Activated CD4-positive, alpha-beta memory T cell treated with anti-CD3 and anti-CD28 coated beads, Interleukin-2, amount 10 ng/mL, durations not matched to agents 7 days and 5 days (primary cell): ENCODE measurements at places on chromosomes 11 and 22.

- no peak for DNase-seq
Observed at GRCh38 chr11:32033067-32033466, 57.8 kb upstream of the RCN1 start.

DNA sequence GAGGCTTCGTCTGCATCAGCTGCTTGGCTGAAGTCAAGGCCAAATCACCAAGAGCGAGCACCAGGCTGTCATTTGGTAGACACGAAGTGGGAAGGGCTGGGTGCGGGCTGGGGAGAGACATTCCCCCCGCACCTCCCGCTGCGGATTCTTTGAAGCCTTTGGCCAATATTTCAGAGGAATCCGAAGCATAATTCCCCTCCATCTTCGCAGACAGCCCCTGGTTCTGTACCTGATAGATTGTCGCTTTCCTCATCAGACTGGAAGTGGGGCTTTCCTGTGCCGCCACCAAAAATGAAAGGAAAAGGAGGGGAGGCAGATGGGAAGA lies 15.3 kb downstream of the BLID start:
- no peak for DNase-seq

DNA sequence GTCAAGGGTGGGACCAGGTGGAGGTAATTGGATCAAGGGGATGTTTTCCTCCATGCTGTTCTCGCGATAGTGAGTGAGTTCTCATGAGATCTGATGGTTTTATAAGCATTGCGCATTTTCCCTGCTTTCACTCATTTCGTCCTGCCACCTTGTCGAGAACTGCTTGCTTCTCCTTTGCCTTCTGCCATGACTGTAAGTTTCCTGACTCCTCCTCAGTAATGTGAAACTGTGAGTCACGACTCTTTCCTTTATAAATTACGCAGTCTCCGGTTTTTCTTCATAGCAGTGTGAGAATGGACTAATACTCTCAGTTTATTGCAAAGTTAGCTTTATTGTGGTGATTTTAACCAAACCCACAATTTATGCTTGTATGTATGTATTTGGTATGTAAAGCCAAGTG lies 878.5 kb upstream of the ANO3 start:
- no peak for DNase-seq

GRCh38 chr11:2268729-2269600 lies 1.4 kb downstream of the ASCL2 start:
- peak; percentile 62 for DNase-seq

- DNase-seq = no peak
Observed at GRCh38 chr11:8408151-8408941, 144.7 kb upstream of the LMO1 start.

GRCh38 chr11:102289592-102289991 lies 27.7 kb upstream of the BIRC3 start:
- DNase-seq = no peak

- DNase-seq = no peak
Observed at GRCh38 chr11:102793677-102794290, 4.2 kb downstream of the MMP1 start.

DNA sequence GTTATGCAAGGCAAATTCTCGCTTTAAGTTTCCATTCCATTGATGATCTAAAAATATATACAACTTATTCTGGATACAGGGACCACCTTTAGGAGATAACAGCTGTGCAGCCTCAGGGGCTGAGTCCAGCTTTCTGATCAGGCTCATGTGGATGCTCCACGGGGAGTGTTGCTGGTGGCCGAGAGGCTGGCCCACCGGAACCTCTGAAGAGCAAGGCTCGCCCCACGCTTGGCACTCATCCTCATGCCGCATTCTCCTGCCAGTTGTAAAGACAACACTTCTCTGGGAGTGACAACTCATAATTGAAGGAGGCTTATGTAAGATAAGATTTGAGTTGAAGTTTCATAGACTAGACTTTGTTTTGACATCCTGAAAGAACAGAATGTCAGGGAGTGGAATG lies 123.5 kb downstream of the MPPED1 start:
- no peak for DNase-seq

DNA sequence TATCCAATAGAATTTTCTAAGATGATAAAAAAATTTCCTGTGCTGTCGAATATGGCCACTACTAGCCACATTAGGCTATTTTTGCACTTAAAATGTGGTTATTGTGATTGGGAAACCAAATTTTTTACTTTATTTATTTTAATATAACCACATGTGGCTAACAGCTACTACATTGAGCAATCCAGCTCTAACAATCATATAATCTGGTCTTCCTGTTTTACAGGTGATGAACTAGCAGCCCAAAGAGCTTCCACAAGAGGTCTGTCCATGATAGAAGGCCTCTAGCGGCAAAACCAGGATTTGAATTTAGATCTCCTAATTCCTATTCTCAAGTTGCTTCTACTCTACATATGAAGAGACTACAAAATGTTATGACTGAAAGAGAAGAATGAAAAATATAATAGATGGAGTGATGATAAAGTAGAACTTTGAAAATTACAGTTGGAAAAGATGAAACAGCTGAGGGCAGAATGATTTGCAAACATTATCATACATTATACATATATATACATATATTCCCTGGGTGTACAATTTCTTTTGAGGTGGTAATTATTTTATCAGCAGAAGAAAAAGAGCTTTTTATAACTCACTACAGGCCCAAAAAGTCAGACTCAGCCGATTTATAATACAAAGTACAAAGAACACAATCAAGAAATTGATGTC lies 363.5 kb upstream of the PITPNB start:
- DNase-seq = no peak

DNA sequence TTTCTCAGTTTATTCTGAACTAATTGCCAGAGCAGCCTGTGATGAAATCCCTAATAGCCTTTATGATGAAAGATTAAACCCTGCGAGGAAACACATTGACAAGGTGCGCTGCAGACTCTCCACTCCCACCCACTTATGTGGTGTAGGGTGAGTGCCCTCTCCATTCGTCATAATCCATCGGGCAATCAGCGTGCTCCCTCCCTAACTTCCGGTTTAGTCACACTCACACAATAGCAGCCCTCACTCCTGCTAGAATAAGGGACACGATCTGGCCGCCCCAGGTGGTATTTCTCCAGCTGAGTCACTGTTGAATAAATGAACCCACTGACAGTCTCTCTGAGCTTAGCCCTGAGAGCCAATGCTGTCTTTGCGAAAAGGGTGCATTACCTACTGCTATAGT lies 188.3 kb downstream of the OPCML start:
- DNase-seq = no peak
